H1 (cell line): ENCODE measurements at places on chromosomes 2 and 18.

GRCh38 chr2:69082430-69082997 is 69.5 kb downstream of the ANTXR1 start:
- DNase-seq: no peak

GRCh38 chr2:54206596-54206995 is 49.4 kb downstream of the TSPYL6 start:
- no peak for DNase-seq

- DNase-seq: no peak
These were observed 4.3 kb downstream of the POLR2D start for GRCh38 chr2:127853671-127854070.

GRCh38 chr2:119305497-119306195 is 61.0 kb downstream of the C2orf76 start:
- no peak for DNase-seq

DNA sequence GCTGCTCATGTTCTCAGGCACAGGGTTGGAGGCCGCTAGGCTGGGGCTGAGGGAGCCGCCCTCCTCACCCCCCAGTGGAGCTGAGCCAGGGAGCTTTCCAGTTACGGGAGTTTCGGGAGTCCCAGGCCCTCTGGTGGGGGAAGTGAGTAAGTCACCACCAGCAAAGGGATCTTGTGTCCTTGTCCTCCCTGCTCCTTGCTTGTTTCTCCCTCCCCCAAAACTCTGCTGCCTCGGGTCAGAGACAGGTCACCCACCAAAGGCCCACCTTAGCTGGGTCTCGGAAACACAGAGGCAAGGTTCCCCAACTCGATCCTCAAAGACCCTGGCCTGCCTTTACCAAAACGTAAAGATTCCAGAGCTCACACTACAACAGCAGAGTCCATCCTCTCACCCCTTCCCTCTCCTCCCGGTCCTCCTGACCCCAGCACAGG is 60.5 kb upstream of the POMC start:
- peak; percentile 84 for DNase-seq

- no peak for DNase-seq
These were observed 128.4 kb upstream of the MC4R start for GRCh38 chr18:60500960-60501359.

GRCh38 chr2:27844821-27845255 is 45.3 kb downstream of the RBKS start:
- no peak for DNase-seq

- no peak for DNase-seq
These were observed 71.1 kb downstream of the TDRD15 start for GRCh38 chr2:21194858-21195271.

GRCh38 chr2:100301881-100302584 is 20.3 kb downstream of the LONRF2 start:
- no peak for DNase-seq

DNA sequence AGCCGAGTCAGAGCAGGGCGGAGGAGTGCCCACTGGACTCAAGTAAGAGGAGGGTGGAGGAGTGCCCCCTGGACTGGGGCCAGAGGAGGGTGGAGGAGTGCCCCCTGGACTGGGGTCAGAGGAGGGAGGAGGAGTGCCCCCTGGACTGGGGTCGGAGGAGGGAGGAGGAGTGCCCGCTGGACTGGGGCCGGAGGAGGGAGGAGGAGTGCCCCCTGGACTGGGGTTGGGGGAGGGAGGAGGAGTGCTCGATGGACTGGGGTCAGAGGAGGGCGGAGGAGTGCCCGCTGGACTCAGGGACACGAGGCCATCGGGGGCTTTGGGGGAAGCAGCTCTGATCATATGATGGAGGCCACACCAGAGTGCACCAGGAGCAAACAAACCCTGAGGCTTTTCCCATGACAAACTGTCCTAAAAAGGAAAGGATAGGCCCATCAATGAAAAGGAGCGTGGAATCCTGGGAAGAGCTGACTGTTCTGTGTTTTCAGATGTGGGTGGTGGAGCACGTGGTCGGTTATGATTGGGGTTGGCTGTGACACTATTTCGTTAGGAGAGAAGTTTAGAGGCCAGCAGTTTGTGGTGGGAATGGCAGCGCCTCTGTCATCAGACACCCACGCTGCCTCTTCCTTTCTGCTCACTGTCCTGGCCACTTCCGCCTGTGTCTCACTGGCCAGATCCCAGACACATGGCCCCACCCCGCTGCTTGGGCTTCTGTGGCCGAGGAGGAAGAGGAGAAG is 24.5 kb upstream of the HPCAL1 start:
- DNase-seq: no peak

DNA sequence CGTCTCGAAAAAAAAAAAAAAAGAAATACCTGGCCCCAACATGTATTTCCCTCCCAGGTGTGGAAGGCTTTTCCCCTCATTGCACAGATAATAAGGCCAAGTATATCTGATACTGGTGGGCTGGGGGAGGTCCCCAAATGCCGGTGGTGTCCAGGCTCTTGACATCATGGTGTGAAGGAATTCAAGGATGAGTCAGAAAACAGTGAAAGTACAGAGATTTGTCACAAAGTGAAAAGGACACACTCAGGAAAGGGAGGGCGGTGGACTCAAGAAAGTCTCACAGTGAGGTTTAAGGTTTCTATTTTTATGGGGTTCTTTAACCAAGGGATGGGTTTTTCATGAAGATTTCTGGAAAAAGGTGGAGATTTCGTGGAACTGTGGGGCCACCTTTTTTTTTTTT is 37.8 kb upstream of the FZD5 start:
- DNase-seq: no peak

- DNase-seq: no peak
These were observed 14.4 kb upstream of the REL start for GRCh38 chr2:60867007-60867406.

GRCh38 chr18:2627821-2628276 is 27.7 kb upstream of the SMCHD1 start:
- no peak for DNase-seq
